ENCODE measurements at places on chromosomes 11 and 22.

DNA sequence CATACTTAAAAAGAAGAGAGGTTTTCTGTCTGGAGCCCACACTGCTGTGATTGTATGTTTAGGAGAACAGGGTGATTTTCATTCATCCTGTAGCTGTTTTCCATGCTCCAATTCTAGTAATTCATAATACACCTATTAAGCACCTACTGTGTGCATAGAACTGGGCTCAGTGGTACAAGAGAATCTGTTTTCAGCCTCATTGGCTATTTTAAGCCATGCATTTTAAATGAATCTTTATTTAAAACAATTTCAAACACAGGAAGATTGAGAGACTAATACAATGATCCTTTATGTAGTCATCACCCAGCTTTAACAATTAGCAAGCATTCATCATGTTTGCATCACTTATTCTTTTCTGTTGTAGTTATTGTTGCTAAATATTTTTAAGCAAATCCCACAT lies 86.2 kb downstream of the BDNF start:
- no peak for DNase-seq

DNA sequence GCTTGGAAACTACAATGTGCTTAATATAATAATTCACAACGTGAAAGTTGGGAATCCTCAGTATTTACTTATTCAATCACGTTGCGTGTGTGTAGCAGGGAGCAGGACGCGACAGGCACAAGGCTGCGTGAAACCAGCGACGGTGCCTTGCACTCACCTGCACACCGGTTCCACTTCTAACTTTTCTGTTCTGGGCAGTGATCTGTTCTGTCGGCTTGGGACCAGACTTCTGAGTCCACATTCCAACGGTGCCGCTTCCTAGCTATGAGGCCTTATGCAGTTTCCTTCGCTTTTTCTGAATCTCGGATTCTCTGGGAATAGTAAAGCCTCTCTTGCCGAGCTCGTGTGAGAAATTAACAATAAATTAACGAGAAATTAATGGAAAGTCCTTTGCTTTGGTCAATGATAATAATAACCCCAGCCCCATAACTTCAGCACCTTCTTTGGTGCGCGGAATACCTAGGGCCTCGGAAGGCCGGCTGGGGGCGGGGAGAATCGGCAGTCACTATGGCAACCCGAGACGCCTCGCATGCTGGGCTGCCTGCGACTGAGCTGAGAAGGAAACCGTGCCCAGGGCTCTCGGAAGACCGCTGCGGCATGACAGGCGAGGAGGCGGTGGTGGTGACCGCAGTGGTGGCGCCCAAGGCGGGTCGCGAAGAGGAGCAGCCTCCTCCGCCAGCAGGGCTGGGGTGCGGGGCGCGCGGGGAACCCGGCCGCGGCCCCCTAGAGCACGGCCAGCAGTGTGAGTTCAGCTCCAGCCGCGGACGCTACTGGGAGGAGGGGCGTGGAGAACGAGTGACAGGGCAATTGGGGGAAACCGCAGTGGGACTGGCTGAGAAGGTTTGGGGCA lies at the start of gene C11orf97:
Gene C11orf97 (plus strand): TSS at position 530 of the 850 bp plus-strand sequence. CDS start 68 bp downstream, at position 598.
- no peak for DNase-seq

GRCh38 chr22:25546751-25547150 lies 17.7 kb upstream of the GRK3 start:
- DNase-seq, result no peak

DNA sequence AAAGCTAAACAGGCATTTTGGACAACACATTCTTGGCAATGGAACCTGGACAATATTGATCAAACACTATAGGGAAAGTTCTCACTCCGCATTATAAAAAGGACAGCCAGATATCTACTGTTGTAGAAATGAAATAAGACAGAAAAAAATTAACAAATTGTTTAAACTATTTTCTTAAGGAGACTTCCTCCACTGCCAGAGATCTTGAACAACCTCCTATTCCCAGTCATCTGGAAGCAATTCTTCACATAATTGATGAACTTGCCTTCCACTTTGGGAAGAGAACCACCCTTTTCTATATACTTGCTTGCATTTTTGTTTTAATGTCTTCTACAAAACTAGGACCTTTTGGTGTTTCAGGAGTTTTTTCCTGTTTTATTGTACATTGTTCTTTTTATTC lies 216.1 kb downstream of the CASP12 start:
- no peak for DNase-seq

Data from cerebellar nuclear complex (tissue), 1 donor.